ENCODE measurements at places on chromosomes 16 and 17.

GRCh38 chr16:3637371-3637923, 17.0 kb upstream of the DNASE1 start:
- no peak for DNase-seq

GRCh38 chr17:78993981-78994671, 14.4 kb upstream of the LGALS3BP start:
- no peak for DNase-seq

GRCh38 chr17:680529-680928, 34.1 kb downstream of the VPS53 start:
- DNase-seq, result no peak

DNA sequence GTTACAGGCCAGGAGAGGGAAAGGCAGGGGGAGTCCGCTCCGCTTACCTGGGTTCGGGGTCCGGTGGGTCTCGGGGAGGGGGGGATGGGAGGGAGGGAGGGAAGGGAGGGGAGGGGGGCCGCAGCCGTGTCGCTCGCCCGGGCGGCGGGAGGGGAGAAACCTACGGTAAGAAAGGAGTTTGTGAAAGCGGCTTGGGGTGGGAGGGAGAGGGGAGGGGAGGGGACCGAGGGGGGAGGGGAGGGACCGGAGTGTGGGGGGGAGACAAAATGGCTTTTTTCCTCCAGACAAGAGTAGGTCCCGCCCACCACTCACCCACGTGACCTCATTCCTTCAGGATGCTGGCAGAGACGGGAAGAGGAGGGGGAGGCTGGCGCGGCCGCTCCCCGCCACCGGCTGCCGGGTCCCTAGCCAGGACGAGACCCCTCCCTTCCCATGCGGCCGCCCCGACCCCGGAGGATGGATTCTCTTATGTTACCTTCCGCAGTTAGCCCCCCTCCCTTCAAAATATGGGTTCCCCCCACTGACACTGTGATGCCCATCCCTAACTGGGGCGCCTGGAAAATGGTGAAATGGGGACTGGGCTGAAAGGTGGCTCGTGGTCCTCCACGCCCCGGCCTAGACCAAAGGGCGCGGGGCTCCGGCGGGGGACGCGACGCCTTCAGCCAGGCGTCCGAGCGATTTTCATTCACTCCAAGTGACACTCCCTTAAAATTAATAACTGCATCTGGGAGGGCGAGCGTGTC, at the start of gene PCGF2:
PCGF2 (minus strand) TSS at position 188 of the 743 bp plus-strand sequence. CDS start 7,934 bp downstream, outside the sequence.
- DNase-seq, result peak; percentile 94

- DNase-seq, result peak; percentile 83
Observed at GRCh38 chr17:40314584-40314956, 5.6 kb downstream of the RARA start.

DNA sequence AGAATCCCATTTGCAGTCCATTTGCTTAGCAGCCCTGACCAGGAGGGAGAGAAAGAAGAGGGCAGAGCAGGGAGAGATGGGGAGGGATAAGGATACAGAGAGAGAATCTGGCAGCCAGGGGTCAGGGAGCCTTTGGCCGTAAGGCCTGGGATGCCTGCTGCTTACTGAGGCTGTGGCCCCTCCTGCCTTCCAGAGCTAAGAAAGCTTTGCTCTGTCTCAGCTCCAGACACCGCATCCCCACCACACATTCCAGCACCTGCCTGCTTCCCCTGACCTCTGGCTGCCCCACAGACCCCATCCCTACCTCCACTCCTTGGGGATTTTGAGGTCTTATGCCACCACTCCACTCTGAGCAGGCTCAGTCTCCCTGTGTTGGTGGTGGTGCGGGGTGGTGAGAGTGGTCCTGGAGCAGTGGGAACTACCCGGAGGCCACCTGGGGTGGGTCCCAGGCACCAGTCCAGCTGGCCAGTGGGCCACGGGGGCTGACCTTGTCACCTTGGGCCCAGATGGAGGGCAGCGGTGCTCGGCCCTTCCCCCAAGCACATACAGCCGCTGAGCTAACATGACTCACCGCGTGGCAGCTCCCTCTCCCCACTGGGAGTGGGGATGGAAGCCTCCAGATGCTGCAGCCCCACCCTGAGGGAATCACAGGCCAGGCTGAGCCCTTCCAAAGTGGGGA, 58.3 kb downstream of the RAI1 start:
- no peak for DNase-seq

- DNase-seq, result no peak
Observed at GRCh38 chr17:78781893-78782304, at the start of gene CYTH1. CYTH1 (minus strand) TSS chr17:78782273; CDS start chr17:78782223, 50 bp downstream.

- no peak for DNase-seq
Observed at GRCh38 chr16:87602821-87603683, 744 bp downstream of the JPH3 start.

GRCh38 chr16:84312783-84313382, 18.2 kb downstream of the WFDC1 start:
- DNase-seq, result no peak
